Naive thymus-derived CD4-positive, alpha-beta T cell (primary cell): ENCODE measurements at places on chromosomes 11 and 22.
A peak's percentile ranks its signal among the peaks of the same experiment; 100 is the strongest.

- no peak for DNase-seq
These were observed 3.8 kb downstream of the TMPRSS13 start for GRCh38 chr11:117925198-117925925.

DNA sequence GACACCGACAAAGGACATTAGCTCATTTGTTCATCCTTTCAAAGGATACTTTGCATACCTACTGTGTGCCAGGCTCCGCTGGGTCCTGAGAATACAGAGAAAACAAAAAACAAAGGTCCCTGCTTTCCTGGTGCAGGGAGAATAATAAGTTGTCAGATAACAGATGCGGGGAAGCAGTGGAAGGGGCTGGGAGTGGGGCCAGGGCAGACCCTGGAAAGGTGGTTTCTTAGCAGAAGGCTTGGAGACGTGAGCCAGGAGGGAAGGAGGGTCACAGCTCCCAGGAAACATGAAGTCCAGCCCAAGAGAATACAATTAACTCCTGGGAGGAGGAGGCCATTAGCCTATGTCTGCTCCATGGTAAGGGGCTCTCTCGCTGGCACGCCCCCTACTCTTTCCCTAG, 9.8 kb upstream of the ANO1 start:
- no peak for DNase-seq

DNA sequence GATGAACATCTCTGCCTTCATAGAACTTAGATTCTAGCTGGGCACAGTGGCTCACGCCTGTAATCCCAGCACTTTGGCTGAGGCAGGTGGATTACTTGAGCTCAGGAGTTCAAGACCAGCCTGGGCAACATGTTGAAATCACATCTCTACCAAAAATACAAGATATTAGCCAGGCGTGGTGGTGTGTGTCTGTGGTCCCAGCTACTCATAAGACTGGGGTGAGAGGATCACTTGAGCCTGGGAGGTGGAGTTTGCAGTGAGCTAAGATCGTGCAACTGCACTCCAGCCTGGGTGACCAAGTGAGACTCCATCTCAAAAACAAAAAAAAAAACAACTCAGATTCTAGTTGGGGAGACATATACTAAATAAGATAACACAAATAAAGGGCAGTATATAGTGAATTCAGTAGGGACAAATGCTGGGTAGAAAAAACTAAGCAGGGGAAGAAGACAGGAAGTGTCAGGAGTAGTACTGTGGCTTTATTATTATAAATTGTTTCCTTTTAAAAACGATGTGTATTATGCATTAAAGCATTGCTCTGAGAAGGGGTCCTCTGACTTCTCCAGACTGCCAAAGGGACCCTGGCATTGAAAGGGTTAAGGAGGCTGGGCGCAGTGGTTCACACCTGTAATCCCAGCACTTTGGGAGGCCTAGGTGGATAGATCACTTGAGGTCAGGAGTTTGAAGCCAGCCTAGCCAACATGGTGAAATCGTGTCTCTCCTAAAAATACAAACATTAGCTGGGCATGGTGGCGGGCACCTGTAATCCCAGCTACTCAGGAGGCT, 46.7 kb downstream of the PACS1 start:
- DNase-seq = no peak

- DNase-seq = no peak
These were observed 107.0 kb downstream of the FAR1 start for GRCh38 chr11:13775471-13775870.

- no peak for DNase-seq
These were observed 38.9 kb upstream of the SCUBE2 start for GRCh38 chr11:9130297-9130696.

GRCh38 chr11:85783758-85784157, 27.2 kb downstream of the SYTL2 start:
- no peak for DNase-seq

- peak; percentile 11 for DNase-seq
These were observed at the start of gene MPZL2 for GRCh38 chr11:118263695-118264568. MPZL2 (minus strand) TSS chr11:118264297; CDS start chr11:118264153, 144 bp downstream.

GRCh38 chr11:30917859-30918478, 331.8 kb upstream of the MPPED2 start:
- peak; percentile 4 for DNase-seq

DNA sequence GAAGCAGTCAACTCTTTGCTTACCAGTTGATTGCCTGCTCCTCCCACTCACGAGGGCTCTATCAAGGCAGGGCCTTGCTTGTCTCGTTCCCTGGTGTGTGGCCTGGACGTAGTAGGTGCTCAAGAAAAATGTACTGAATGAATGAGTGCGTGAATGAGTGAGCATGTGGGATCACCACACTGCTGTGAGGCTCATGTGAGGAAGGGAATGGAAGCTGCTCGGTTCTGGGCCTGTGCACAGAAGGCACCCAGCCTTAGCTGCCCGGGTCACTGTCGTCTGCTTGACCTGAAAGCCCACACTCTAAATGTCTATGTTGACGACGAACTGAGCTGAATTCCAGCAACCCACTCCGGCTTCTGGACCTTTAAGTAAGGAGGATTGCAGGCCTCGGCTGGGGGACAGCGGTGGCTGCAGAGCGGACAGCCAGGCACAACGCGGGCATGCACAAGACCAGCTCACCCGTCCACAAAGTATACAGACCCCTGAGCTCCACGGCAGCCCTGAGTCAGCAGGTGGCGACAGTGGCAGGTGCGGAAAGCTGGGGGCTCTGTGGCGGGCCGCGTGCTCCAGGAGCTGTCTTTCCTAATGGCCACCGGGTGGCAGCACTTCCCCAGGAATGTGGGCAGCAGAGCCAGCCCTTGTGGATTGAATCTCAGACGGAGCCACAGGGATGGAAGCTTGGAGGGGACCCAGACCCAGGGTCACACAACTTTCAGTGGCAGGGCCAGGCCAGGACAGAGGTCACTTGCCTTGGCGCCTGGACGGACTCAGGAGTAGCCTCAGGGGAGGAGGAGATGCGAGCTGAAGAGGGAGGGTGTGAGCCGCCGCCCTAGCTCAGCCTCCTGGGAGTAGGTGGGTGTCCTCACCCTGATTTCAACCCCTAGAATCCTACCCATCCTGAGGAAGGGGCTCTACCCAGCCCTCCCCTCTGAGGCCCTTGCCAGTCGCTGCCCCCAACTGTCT, 5.0 kb upstream of the PICK1 start:
- DNase-seq = peak; percentile 69

- DNase-seq = no peak
These were observed 17.1 kb upstream of the TFIP11 start for GRCh38 chr22:26529345-26529744.

DNA sequence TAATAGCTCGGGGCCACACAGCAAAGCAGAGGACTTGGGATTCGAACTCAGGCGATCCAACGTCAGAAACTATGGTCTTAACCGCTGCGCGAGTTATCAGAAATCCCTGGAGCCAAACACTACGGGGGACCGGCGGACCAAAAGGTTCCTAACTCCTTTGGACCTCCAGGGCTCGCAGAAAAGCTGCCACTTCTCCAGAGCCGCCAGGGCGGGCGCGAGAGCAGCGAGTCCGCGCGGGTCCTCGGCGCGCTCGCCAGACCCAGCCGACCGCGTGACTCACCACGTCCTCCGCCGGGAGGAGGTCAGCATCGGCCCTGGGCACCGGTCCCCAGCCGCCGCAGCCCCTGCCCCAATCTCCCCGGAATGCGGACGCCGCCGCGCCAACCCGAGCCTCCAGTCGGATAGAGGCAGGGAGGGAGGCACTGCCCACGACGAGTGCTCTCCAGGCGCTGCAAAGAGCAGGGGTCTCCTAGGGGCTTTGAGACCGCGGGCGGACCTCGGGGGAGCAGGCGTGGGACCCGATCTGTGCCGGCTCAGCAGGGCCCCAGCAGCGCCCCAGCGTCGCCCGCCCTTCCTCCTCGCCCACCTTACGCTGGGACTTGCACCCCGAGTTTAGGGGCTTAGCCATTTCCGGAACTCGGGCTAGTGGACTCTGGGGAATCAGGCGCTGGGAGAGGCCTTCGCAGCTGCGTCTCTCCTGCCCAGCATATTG, 6.2 kb upstream of the ALX4 start:
- no peak for DNase-seq

DNA sequence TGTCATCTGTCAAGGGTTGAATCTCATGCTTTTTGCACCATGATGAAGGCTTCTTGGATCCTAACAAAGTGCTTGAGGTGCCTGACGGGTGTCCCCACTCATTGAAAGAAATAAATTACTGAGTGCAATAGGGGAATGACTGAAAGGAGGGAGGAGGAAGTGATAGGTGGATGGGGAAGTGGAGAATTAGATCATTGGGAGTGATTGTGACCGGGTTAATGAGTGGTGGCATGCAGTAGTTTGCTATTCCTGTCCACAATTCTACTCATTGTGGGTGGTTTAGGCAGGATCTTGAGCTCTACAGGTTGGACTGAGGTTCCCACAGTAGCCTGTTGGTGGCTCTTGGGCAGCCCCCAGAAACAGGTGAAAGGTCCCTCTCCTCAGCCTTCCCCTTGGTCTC, 44.3 kb downstream of the THAP12 start:
- DNase-seq = no peak

DNA sequence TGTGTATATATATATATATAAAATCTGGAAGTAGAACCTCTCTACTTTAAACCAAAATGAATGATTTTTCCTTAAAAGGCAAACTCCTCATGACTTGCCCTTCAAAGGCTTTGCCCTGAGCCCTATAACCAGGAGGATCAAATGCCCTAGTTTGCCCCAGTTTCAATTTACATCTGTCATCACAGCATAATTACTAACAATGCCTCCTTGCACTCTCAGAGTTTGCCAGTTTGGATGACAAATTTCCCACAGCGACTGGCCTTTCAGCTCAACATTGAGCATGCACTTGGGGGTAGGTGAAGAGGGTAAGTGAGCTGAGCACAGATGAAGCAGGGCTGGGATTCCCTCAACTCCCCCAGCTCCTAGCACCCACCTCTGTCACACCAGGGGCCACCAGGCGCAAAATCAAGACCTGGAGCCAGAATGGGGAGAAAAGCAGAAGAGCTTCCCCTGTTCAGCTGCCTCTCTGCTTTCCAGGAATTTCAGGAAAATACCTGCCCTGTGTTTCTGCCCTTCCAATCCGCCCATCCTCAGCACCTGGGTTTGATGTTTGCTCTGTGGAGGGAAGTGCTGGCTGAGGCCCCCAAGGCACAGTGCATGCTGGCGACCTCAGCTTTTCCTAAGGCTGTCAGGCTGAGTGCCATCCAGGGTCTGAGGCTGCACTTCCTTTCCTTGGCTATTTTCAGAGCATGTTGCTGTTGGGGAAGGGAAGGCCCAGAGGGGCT, 67.5 kb downstream of the ADAMTS15 start:
- DNase-seq = no peak

GRCh38 chr11:35077709-35078469, 61.1 kb upstream of the CD44 start:
- peak; percentile 83 for DNase-seq

DNA sequence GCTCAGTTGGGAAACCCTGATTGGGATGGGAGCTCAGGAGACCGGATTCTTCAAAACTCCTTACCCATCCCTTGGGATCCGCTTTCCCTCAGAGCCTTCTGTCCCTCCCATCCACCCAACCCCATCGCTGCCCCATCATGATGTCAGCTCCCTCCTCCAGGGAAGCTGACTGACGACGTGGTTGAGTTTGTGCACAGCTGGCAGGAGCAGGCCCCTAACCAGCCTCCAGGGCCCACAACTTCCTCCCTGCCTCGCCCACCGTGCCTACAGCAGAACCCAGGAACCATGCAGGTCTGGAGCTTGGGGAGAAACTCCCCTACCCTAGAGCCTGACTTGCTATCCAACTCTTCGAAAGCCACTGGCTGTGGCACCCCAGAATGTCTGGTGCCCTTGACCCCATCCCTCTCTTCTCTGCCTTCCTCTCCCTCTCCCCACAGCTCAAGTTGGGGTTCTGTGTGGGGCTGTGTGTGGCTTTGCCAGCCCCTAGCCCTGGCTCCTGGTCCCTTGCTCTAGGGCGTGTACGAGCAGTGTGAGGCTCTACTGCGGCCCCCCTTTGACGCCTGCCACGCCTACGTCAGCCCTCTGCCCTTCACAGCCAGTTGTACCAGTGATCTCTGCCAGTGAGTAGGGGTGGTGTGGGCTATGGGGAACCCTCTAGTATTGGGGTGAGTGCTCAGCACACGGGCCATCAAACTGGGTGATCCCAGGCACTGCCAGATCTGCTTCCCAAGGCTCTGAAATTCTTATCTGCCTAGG, 11.1 kb downstream of the OTOG start:
- no peak for DNase-seq

DNA sequence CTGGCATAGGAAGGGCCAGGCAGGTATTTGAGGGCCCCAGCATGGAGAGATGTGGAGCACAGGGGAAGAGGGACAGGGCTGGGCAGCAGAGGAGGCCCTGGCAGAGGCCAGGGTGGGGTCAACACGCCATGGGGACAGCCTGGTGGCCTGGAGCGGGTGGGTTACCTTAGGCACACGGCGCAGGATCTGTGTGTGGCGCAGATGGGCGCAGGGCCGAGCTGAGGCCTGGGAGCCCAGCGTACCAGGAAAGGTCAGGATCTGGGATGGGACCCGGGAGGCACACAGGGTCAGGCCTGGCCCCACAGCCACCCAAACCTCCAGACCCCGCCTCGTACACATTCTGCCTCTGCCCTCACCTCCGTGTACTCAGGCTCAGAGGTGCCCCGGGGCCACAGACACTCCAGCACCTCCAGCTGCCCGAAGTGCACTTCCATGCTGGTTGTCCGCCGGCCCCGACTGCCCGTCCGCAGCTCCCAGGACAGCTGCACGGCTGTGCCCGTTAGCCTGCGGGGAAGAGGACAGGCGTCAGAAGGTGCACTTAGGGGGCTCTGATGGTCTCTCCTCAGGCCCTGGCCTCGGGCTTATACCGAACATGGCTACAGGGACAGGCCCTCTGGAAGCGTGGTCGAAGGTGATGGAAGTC, 6.4 kb downstream of the ATG2A start:
- DNase-seq = no peak

- no peak for DNase-seq
These were observed 6.9 kb downstream of the OR8B12 start for GRCh38 chr11:124536520-124536919.

GRCh38 chr11:14669958-14670357, 26.4 kb downstream of the PDE3B start:
- DNase-seq = no peak

- DNase-seq = no peak
These were observed 31.4 kb downstream of the LIMK2 start for GRCh38 chr22:31243339-31244045.

GRCh38 chr22:30885001-30885366, 83.6 kb downstream of the MORC2 start:
- DNase-seq = no peak

DNA sequence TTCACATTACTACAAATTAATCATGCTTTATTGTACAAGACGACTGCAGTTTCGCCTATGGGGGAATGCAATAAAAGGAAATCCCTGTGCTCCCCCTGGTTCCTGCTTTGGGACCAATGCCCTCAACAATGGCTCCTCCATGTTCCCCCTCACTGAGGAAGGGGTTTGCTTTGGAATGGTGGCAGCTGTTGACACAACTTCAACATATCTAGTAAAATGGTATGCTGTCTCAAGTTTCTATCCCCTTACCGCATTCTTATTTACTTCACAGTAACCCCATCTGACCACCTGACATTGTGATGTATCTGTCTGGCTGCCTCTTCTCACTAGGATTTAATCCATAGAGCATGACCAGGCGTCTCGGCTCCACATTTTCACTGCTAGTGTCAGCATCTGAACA, 48.8 kb downstream of the PIWIL3 start:
- no peak for DNase-seq

GRCh38 chr11:82848829-82849228, 51.4 kb downstream of the PRCP start:
- DNase-seq = no peak

- DNase-seq = no peak
These were observed 41.8 kb upstream of the DLAT start for GRCh38 chr11:111983187-111983986.

- DNase-seq = peak; percentile 8
These were observed 30.1 kb downstream of the NAV2 start for GRCh38 chr11:19742588-19743292.
